ENCODE measurements at places on chromosomes 1 and 21. TPM values are rescaled to one million over a fixed set of nuclear protein-coding genes. Genes with fewer than 3 reads are reported as not detected.

DNA sequence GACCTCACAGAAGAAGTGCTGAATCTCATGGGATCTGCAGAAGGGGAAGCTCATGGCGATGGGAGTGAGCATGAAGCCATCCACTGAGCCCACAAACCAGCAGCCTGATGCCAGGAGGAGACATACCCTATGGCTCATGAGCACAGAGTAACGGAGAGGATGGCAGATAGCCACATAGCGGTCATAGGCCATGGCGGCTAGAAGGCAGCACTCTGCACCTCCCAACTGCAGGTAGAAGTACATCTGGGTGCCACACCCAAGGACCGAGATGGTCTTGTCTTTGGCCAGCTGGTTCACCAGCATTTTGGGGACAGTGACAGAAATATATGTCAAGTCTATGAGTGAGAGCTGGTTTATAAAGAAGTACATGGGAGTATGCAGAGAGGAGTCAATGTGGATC is 4.3 kb downstream of the OR2T10 start:
- no peaks in the 10 kb centered on the region for H3K4me1 ChIP-seq
- no peak overlapping the region for H3K4me3 ChIP-seq
- H3K36me3 ChIP-seq = no peaks in the 10 kb centered on the region

- H3K36me3 ChIP-seq = no peaks in the 10 kb centered on the region
- no peaks in the 10 kb centered on the region for H3K4me1 ChIP-seq
- DNase-seq = no peak
- H3K4me3 ChIP-seq = no peak overlapping the region
- peak overlapping the region; percentile 80 for H3K27ac ChIP-seq
Observed at GRCh38 chr1:84582802-84583587, 8.8 kb upstream of the CTBS start.

GRCh38 chr1:243848858-243849420 is 1.1 kb downstream of the AKT3 start:
- H3K27ac ChIP-seq = peak overlapping the region; percentile 98
- peak; percentile 61 for DNase-seq
- no peaks in the 10 kb centered on the region for H3K36me3 ChIP-seq

DNA sequence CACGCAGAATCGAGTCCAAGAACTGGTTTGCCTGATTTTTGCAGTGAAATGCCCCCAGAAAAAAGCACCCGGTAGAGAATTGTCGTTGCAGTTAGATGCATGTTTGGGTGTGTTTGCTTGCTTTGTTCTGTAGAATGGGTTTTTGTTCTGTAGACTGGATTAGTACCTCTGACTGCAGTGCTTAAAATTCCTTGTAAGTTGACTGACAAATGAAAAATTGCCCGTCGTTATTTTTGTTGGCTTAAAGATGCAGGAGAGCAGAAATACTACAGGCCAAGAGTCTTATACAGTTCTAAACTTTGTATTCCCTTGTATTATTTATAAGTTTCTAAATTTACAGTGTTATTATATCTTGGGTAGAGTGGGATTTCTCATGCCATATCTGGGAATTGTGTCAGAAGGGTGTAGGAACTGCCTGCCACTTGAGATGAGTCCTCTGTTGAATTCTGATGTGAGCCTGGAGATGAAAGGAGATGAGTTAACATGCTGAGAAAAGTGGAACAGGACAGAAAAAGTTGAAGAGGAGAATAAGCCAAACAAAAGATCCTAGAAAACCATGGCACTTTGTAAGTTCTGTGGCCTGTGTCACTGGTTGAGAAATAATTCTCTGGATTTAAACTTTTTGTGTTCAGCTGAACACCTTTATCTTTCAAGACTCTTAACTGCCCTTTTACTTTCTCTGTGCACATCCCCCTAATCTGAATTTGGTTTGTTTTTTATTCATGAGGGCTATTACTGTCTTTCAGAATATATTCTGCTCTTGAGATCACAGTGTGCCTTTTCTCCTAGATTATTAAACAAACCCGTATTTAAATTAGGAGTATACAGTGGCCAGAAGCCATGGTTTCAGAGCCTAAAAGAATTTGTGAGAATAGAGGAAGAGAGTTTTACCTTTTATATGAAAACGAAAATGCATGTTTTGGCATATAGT is 1.4 kb downstream of the DESI2 start:
- peak overlapping the region; percentile 72 for H3K4me3 ChIP-seq
- H3K27ac ChIP-seq = peak overlapping the region; percentile 96
- no peaks in the 10 kb centered on the region for H3K36me3 ChIP-seq
- DNase-seq = no peak
- H3K4me1 ChIP-seq = peaks cover 53% of the 10 kb centered on the region

- no peaks in the 10 kb centered on the region for H3K27me3 ChIP-seq
- no peak overlapping the region for H3K4me3 ChIP-seq
- no peaks in the 10 kb centered on the region for H3K4me1 ChIP-seq
- DNase-seq = no peak
Observed at GRCh38 chr1:170580636-170581440, 48.9 kb downstream of the GORAB start.

The DDR2 gene
- 17.2 TPM for total RNA-seq

The FCMR gene
- total RNA-seq = 4.2 TPM

The IGSF9 gene
- total RNA-seq = not detected

The NBPF4 gene
- total RNA-seq = not detected
